Uterus (tissue), 4 donors: ENCODE measurements at places on chromosomes 7 and 10. TPM values are rescaled to one million over a fixed set of nuclear protein-coding genes. Genes with fewer than 3 reads are reported as not detected.

DNA sequence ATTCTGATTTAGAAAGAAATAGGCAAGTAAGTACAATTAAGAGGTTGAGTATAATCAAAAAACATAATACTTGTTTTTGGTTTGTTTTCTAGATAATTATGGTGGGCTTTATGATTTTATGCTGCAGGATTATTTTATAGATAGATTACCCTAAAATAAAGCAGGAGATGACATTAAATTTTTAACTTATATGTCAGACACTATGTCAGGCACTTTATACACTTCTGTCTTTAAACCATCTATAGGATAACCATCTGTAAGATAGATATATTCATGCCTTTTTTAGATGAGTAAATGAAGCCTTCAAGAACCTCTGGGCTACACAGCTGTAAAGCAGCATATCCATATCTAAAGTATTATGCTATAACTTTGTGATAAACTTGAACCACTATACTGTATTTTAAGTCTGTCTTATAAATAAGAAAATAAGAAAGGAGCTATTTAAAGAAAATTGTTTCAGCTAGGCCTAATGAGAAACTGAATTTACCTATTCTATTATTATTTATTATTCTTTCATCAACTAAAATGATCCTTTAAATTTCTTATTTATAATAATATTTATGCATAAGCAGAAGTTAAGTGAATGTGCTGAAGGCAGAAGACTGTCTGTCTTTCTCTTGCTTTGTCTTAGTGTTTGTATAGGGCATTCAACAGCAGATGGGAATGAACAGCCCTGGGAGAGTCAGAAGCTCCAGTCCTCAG, 94.0 kb downstream of the CPED1 start:
- DNase-seq = no peak

- no peak for DNase-seq
Measured at GRCh38 chr10:14918964-14919363, 34.9 kb downstream of the DCLRE1C start.

Gene BLNK
- 3.9 TPM for total RNA-seq

Gene HOGA1
- total RNA-seq = 1.2 TPM
